LNCaP clone FGC (cell line): ENCODE measurements at places on chromosomes 7 and 10.

DNA sequence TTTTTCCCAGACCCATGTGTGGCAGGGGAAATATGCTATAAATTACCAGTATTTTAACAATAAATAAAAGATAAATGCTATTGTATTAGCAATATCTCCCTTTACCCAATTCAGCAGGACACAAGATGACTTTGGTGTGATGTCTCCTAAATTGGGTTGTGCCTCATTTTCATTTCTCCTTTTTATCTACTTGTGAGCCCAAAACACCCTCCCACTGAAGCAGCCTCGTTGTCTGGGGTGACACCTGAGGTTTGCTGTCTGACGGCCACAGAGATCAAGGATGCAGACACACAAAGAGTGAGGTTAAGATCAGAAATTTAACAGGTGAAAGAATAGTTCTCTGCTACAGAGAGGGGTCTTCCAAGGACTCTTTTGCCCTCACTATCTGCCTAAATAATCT lies 27.1 kb upstream of the CC2D2B start:
- DNase-seq: no peak

DNA sequence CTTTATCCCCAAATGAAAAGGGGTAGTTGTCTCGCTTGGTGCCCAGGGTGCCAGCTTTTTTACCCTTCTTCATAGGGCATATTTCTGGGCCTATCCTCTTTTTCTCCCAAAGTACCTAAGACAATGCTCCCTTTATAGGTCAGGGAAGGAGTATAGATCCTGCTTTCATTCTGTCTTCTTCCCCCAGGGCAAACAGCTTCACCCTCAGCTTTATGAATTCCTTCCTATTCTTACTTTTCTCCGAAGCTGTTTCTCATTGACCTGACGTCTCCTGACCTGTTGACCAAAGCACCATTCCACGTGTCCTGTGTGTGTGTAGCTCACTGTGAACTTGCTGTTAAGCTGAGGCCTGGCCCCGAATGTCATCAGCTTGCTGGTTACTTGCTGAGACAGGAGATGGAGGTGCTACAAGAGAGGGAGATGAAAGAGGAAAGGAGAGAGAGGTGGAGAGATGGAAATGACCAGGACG lies 48.9 kb downstream of the PYROXD2 start:
- DNase-seq: no peak

- DNase-seq: no peak
These were observed 42.2 kb downstream of the MINDY4 start for GRCh38 chr7:30813466-30813865.

- DNase-seq: no peak
These were observed 307.4 kb upstream of the ZMIZ1 start for GRCh38 chr10:78761311-78761781.

GRCh38 chr7:105975770-105976417 lies 12.8 kb downstream of the CDHR3 start:
- DNase-seq: peak; percentile 75

GRCh38 chr7:101724957-101725356 lies 92.5 kb upstream of the CUX1 start:
- DNase-seq: no peak

DNA sequence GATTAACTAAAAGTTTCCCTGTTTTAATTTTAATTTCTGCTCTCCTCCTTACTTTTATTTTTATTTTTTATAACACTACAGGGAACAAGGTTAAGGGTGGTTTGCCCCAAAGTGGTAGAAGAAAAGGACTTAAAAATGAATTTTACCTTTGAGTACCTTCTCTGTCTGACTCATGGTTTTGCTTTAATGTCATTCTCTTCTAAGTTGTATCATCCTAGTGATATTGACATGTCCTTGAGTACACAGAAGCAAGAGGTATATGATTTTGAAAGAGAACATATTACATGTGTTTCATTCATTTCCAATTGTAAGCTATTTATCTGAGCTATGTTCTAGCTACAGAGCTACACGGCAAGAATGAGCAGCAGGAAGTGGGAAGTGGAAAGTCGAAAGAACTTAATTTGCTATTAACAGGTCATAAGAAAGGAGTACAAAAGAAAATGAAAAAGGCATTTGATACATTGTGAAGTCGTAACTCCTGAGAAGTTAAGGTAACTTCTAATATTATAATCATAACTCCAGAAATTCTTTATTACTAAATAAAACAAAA lies 112.5 kb downstream of the SEMA3A start:
- DNase-seq: no peak

DNA sequence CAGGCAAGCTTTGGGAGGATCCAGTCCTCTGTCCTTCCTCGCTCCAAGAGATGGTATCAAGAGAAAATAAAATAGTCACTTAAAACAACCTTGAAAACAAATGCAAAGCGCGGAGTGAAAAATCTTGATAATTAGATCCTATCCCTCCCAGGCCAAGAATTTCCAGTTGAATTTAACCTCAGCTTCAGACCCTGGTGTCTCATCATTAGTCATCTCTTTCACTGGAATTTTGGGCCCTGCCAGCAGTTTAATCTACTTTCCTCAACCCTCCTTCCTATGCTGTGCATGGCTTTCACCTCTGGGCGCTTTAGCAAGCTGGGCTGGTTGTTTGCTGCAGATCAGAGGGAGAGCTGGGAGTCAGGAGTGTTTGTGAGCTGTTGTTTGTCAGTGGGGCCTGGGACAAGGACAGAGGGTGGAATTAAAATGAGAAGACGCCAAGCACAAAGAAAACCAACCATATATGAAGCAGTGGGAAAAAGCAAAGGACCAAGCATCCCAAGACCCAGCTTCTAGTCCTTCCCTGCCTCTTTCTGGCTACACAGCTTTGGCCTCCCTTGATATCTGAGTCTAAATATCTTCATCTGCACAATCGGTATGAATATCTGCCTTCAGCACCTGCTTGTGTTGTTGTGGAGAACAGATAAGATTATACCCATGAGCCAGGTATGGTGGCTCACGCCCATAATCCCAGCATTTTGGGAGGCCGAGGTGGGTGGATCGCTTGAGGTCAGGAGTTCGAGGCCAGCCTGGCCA lies 13.5 kb downstream of the MYOF start:
- no peak for DNase-seq
